ENCODE measurements at places on chromosomes 1 and 21. TPM values are rescaled to one million over a fixed set of nuclear protein-coding genes. Genes with fewer than 3 reads are reported as not detected.

The KDF1 gene
- total RNA-seq: 1.1 TPM

GRCh38 chr1:64624808-64625207 is 120.1 kb upstream of the RAVER2 start:
- H3K4me3 ChIP-seq: no peak overlapping the region
- H3K27me3 ChIP-seq: no peaks in the 10 kb centered on the region
- DNase-seq: no peak
- peaks cover 6% of the 10 kb centered on the region for H3K4me1 ChIP-seq
- H3K36me3 ChIP-seq: no peaks in the 10 kb centered on the region

The IVL gene
- not detected for total RNA-seq

DNA sequence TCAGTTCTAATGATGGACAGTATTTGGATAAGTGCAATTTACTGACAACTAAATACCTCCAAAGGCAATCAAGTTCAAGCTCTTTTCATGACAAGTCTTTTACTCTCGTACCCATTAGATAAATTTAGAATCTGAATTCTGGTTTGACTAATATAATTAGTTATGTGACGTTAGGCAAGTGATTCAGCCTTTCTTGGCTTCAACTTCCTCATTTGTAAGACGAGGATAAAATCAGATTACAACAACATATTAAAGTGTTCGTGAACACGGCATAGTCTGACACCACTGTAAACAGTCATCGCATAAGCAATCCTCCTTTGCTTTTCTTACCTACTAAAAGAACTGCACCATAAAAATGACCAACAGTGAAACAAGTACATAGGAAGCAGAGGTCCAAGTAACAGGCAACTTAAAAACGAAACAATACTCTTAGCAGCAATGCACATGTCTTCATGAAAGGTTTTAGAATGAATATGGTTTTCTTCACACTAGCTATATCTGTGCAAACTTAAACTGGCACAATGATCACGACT is 25.7 kb downstream of the COA6 start:
- H3K36me3 ChIP-seq: peaks cover 5% of the 10 kb centered on the region
- no peak for DNase-seq
- H3K4me1 ChIP-seq: peaks cover 59% of the 10 kb centered on the region

The C1orf185 gene
- not detected for total RNA-seq

DNA sequence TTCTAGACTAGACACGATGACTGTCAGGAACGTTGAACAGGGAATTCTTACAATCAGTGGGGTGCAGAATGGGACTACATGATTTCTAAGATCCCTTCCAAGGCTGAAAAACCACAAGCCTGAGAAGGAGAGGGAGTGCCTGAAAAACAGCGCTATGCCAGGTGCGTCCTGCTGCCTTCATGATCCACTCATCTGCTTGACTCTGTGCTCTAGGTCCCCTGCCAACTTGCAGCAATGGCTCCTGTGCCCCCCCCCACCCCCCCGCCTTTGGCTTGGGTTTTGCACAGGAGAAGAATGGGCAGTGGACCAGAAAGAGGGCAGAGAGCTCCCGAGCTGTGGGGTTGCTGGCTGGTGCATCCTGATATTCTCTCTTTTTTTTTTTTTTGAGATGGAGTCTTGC is 5.9 kb downstream of the SLC2A7 start:
- no peak for DNase-seq
- H3K36me3 ChIP-seq: no peaks in the 10 kb centered on the region
- H3K27ac ChIP-seq: no peak overlapping the region
- no peak overlapping the region for H3K4me3 ChIP-seq

- no peak overlapping the region for H3K27ac ChIP-seq
- no peak for DNase-seq
- peaks cover 40% of the 10 kb centered on the region for H3K27me3 ChIP-seq
- no peaks in the 10 kb centered on the region for H3K4me1 ChIP-seq
- no peaks in the 10 kb centered on the region for H3K36me3 ChIP-seq
Observed at GRCh38 chr1:85342207-85342606, 65.8 kb upstream of the BCL10 start.

DNA sequence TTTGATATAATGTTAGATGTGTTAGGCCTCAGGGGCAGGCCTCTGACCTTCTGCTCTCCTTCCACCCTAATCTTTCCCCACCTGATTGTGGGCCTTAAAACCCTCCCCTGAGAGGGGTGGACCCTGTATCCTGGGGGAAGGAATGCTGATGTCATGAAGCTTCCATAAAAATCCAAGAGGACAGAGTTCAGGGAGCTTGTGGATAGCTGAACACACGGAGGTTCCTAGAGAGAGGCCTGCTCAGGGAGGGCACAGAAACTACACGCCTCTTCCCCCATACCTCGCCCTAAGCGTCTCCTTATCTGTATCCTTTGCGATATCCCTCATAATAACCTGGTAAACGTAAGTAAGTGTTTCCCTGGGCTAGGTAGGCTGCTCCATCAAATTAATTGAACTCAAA is 4.3 kb downstream of the MFN2 start:
- no peaks in the 10 kb centered on the region for H3K27me3 ChIP-seq
- H3K27ac ChIP-seq: no peak overlapping the region

DNA sequence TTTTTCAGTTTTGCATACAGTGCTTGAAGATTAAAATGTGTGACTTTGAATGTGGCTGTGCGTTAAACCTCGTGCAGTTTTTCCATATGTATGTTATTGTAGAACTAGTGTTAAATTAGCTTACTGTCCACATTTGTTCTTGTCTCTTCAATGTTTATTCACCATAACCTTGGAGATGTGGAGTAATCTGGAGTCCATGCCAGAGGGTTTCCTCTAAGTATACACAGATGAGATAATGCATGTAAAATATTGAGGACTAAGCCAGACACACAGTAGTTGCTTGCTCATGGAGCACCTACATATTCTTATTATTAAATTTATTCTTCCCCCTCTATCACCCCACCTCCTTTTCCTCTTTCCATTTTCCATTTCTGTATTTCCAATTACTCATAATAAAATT is 7.7 kb upstream of the GIPC2 start:
- no peak overlapping the region for H3K4me3 ChIP-seq
- H3K27me3 ChIP-seq: peaks cover 20% of the 10 kb centered on the region
- H3K36me3 ChIP-seq: no peaks in the 10 kb centered on the region
- no peak overlapping the region for H3K27ac ChIP-seq
- no peak for DNase-seq
- H3K4me1 ChIP-seq: peaks cover 13% of the 10 kb centered on the region

GRCh38 chr1:236494586-236495466 is 29.0 kb upstream of the LGALS8 start:
- peaks cover 34% of the 10 kb centered on the region for H3K27me3 ChIP-seq
- no peak overlapping the region for H3K27ac ChIP-seq
- no peak overlapping the region for H3K4me3 ChIP-seq

The PIGP gene
- 17.0 TPM for total RNA-seq

The ASCL5 gene
- total RNA-seq: 0.22 TPM

DNA sequence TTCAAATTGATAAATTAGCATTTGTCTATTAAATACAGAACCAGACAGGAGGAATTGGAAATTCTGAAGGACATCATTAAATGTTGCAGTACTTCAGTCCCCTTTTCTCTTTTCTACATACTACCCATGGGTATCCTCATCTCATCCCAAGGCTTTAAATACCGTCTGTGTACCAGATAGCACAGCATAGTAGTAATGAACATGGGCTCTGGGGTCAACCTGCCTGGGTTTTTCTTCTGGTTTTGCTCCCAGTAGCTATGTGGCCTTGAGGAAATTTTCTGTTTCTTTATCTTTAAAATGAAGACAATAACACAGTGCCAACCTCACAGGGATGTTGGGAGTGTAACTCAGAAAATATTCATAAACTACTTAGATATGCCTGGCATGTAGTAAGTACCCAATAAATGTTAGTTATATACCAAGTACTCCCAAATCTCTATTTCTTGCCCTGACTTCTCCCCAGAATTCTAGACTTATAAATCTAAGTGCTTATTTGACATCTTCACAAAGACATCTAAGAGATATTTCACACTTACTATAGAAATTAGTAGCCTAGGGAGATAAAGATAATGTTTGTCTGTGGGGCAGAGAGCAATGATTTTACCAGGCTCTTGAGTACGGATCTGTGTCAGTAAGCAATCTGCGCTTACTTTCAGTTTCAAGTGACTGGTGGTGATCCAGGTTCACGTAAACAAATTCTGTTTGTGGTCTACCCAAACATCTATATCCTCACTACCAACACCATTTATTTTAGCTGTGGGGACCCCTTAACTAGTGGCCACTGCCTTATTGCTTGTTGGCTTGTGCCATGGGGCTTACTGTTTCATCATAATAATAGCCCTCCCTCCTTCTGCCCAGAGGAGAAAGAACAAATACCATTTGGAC is 37.3 kb downstream of the VANGL2 start:
- peak; percentile 32 for DNase-seq
- H3K27me3 ChIP-seq: no peaks in the 10 kb centered on the region
- H3K4me1 ChIP-seq: peaks cover 45% of the 10 kb centered on the region
- peak overlapping the region; percentile 77 for H3K4me3 ChIP-seq
- H3K27ac ChIP-seq: peak overlapping the region; percentile 91

DNA sequence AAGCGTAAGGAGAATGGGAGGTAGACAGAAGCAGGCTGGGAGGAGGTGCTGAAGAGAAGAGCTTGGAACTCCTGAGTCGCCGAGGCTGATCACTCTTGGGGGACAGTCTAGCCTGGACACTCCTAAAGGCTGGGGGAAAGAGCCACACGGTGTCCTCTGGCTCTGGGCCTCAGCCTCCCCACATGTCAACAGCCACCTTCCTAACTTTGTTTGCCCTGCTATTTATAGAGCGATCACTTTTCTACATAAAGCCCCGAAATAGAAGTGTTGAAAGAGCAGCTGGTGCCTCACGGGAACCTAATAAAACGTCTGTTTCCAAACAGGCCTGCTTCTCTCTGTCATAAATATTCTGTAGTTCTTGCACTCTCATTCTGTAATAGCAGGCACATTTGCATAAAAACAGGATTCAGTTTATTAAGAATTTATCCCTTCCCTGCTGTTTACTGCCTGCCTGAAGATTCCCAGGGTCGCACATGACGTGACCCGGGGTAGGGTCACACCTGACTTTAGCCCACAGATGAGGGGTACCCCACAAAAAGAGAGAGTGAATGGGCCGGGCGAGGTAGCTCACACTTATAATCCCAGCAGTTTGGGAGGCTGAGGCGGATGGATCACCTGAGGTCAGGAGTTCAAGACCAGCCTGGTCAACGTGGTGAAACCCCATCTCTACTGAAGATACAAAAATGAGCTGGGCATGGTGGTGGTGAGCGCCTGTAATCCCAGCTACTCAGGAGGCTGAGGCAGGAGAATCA is 212.5 kb downstream of the TOMM20 start:
- no peak for DNase-seq
- H3K4me1 ChIP-seq: peaks cover 26% of the 10 kb centered on the region
- H3K36me3 ChIP-seq: no peaks in the 10 kb centered on the region
- no peaks in the 10 kb centered on the region for H3K27me3 ChIP-seq

GRCh38 chr1:115982400-115982799 is 6.1 kb downstream of the SLC22A15 start:
- peaks cover 3% of the 10 kb centered on the region for H3K4me1 ChIP-seq
- H3K27ac ChIP-seq: no peak overlapping the region
- H3K36me3 ChIP-seq: no peaks in the 10 kb centered on the region
- no peak overlapping the region for H3K4me3 ChIP-seq

DNA sequence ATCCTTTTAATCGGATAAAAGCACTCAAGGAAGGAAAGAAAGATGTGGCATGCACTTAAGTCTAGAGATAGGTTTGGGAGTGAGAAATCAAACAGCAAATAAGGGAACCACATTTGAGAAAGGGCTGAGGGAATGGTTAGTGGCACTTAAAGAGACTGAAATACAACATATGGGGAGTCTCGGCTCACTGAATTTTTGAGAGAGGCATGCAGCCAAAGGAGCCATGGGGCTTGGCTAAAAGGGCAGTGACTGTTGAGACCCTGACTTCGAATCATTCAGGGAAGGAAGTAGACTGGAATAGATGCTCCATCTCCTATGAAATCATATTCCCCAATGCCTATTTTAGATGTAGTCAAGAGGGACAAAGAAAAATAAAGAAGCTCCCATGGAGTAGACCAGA is 58.3 kb upstream of the HAO2 start:
- DNase-seq: no peak
- no peaks in the 10 kb centered on the region for H3K4me1 ChIP-seq
- H3K27ac ChIP-seq: no peak overlapping the region
- H3K4me3 ChIP-seq: no peak overlapping the region
- H3K27me3 ChIP-seq: peaks cover 33% of the 10 kb centered on the region
- no peaks in the 10 kb centered on the region for H3K36me3 ChIP-seq

GRCh38 chr1:68107771-68108170 is 57.3 kb upstream of the DIRAS3 start:
- H3K27ac ChIP-seq: no peak overlapping the region
- H3K4me3 ChIP-seq: no peak overlapping the region
- no peaks in the 10 kb centered on the region for H3K36me3 ChIP-seq
- no peak for DNase-seq

The ITPKB gene
- 50.7 TPM for total RNA-seq

The PTPRF gene
- 2.2 TPM for total RNA-seq

DNA sequence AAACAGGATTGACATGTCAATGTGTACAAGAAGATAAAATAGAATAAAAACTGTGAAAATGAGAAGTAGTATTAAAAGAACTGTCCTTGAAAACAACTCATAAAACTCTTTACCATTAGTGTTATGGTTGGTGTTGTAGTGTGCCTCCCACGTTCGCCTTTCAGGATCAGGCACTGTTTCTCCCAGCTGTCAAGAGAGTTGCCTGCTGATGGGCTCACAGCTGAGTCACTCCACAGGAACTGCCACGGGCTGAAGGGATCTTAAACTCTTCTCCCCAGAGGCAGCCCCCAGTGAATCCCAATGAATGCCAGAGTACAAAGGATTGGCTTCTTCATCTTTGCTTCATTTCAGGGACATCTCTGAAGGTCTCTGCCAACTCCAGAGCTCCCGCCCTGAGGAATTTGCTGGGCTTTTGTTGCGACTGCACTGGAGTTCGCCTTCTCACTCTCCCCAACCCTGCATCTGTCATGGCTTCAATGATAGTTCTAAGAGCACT is 119.6 kb downstream of the ADGRL2 start:
- no peaks in the 10 kb centered on the region for H3K27me3 ChIP-seq
- H3K27ac ChIP-seq: no peak overlapping the region
- H3K4me1 ChIP-seq: no peaks in the 10 kb centered on the region

The BRDT gene
- not detected for total RNA-seq

The LCE2B gene
- not detected for total RNA-seq

DNA sequence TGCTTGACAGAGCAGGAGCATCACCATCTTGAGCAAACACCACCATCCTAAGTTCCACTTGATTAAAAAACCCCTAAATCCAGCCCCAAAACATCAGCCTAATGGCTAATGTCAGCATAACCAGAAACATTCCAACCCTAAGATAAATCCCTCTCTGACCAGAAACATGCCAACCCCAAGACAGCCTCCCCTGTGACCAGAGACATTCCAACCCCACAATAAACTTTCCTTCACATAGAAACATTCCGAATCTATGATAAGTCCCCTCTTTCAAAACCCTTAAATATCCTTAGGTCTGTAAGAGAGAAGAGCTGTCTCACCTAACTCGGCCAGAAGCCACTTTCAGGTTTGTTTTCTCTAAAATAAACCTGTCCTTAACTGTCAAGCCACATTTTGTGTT is 17.4 kb upstream of the SLC2A5 start:
- peaks cover 15% of the 10 kb centered on the region for H3K27me3 ChIP-seq
- H3K4me1 ChIP-seq: peaks cover 8% of the 10 kb centered on the region
- no peak overlapping the region for H3K27ac ChIP-seq
- H3K36me3 ChIP-seq: no peaks in the 10 kb centered on the region
- no peak overlapping the region for H3K4me3 ChIP-seq

Measured in activated T-cell treated with anti-CD3 and anti-CD28 coated beads, Interleukin-2, amount 50 U/mL, for 72 hours (primary cell).